ENCODE measurements at places on chromosomes 4 and X.

GRCh38 chr4:26842911-26843310 is 17.7 kb upstream of the STIM2 start:
- no peak for DNase-seq

DNA sequence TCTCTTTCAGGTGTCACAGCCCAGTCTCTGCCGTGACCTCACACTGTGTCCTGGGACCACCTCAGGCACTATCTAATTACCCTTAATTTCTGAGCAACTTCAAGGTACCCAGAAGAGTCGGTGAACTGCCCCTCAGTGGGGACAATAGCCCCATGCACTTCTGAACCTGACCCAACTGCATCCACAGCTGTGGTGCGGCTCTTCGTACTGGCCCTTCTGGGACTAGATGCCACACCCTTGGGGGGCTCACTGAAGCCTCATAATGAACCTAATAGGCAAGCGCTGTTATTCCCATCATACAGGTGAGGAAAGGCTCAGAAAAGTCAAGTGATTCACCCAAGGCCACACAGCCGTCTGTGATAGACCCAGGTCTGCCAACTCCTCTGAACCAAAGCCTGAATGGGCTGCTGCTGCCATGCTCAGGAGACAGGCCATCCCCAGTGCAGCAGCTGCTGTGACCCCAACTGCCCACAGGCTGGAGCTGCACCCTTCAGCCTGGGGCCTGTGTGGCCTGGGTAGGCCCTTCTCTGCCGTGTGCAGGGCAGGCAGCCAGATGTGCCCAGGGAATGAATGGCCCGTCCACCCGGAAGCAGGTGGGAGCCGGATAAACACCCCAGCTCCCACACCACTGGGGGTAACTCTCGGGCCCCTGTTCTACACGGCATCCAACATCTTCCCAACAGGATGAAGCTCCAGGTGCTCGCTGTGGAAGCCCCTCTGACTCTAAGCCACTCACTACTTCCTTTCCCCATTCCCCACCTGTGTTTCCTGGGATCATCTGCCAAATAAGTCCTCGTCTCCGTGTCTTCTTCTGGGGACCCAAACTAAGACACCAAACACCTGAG is 35.9 kb downstream of the HMX1 start:
- no peak for DNase-seq

- DNase-seq = no peak
Observed at GRCh38 chr4:61896634-61897033, 696.5 kb downstream of the ADGRL3 start.

GRCh38 chr4:110994781-110995180 is 371.9 kb upstream of the PITX2 start:
- DNase-seq = no peak

DNA sequence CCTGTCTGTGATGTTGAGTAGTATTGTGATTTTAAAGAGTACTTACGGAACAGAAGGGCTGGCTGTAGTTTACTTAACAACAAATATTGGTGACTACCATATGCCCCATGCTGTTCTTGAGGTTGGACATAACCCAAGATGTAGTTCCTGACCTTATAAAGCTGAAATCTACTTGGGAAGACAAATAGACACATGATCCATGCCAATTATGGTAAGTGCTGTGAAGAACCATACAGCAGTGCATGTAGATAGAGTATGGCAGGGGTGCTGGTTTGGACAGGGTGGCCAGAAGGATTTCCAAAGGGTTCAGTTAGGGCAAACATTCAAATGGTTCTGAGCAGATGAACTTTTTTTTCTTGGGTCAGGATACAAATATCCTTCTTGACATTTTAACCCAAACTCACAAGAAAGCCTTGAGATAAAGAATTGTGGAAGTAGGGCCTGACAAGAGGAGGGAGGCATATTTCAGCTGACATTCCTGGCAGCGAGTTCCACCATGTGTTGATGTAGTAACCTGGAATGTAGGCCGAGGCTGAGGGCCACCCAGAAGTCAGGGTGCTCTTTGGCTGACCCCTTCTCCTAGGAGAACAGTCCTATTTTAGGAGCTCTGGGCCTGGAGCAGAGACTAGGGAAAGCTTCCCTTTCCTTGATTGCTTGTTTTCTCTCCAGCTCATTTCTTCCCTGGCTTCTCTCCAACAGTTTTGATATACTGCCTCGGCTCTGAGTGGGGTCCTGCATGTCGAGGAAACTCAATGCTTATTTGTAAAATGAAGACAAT is 74.2 kb downstream of the FREM3 start:
- peak; percentile 90 for DNase-seq

GRCh38 chrX:30308263-30309138 is 689 bp downstream of the NR0B1 start:
- no peak for DNase-seq

DNA sequence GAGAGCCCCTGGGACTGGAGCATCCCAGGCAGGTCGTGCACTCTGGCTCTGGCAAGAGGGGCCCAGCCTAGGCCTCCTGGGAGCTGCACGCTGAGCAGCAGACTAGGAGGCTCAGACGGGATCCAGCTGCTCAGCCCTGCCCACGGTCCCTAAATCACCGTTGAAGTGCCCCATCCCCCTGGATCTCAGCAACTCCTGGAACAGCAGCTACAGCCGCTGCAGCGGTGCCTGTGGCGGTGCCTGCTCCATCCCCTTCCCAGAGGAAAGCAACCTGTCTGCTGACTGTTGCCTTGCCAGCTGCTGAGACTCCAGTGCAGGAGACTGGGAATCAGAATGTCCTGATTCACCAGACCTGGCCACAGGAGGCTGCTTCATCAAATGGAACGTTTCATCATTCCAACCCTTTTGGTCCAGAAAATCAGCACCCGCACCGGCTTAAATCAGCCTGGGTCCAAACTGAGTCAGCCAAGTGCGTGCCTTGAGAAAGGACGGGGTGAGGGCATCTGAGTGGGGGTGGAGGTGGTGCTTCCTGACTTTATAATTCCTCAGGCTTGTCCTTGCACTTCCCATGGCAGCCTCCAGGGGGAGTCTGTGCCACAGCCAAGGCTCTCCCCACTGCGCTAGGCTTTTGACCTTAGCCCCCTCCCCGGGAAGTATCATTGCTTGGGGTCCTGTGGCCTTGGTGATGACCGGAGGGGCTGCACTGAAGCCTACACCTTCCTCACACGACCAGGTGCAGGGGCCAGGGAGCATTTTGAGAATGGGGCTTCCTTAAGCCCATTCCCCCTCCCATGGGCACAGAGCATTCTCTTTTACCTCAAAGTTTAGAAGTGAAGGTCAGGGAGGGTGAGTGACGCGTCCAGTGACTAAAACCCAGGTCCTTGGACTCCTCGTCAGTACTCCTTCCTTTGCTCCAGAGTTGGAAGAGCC is 6.5 kb downstream of the ZNF185 start:
- peak; percentile 58 for DNase-seq

DNA sequence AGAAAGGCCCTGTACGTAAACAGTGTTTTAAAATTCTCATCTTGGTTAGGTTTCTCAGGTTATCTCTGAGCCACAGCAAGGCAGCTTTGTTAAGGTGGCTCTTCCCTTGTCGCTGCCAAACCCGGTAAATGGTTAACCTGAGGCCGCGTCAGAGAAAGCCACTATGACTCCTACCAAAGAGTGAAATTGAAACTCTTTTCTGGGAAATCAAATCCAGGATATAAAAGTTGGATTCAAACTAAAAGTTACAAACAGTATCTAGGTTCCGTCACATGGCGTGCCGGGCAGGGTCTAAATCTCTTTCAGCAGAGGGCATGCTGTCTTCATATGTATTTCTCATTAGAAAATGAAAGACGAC is 433 bp downstream of the MMAA start:
- peak; percentile 63 for DNase-seq

GRCh38 chrX:111671668-111672067 is 9.3 kb upstream of the ALG13 start:
- DNase-seq = peak; percentile 14

DNA sequence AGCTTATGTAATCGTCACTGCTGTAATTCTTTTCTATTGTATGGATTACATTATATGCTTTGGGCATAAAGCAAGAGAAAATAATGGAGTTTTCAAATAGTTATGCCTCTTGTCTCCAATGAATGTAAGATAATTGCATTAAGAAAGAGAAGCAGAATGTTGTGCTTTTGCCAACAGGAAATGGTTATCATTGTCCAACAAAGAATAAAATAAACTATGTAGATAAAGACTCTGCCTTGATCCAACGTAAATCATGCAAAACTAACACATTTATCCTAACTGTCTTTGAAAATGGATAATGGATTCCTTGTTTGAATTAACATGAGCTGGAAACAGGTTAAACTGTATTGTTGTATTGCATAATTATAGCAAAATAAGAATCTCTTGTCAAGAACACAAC is 1709.0 kb downstream of the PCDH7 start:
- peak; percentile 46 for DNase-seq

- no peak for DNase-seq
Observed at GRCh38 chrX:10714531-10714930, 94.1 kb upstream of the MID1 start.

All from cardiac fibroblast (primary cell).